ENCODE measurements at places on chromosomes 13 and 19.

DNA sequence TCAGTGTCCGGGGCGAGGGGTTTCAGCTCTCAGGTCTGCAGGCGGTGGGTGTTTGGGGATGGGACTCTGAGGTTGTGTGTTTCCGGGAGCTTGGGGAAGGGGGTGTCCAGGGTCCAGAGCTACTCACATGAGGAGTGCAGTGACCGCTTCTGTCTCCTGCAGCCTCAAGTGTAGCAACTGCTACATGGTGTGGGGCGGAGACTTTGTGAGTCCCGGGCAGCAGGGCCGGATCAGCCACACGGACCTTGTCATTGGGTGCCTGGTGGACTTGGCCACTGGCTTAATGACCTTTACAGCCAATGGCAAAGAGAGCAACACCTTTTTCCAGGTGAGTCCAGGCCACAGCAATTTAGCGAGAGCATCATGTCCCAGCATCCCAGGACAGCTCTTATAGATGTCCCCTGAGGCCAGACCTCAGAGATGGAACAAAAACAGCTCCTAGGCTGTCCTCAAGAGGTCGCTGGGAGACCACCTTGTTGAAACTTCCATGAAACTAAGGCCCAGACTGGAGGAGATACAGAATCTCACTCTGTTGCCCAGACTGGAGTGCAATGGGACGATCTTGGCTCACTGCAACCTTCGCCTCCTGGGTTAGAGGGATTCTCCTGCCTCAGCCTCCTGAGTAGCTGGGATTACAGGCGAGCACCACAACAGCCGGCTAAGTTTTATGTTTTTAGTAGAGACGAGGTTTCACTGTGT, 44.9 kb downstream of the RYR1 start:
- DNase-seq, result no peak

DNA sequence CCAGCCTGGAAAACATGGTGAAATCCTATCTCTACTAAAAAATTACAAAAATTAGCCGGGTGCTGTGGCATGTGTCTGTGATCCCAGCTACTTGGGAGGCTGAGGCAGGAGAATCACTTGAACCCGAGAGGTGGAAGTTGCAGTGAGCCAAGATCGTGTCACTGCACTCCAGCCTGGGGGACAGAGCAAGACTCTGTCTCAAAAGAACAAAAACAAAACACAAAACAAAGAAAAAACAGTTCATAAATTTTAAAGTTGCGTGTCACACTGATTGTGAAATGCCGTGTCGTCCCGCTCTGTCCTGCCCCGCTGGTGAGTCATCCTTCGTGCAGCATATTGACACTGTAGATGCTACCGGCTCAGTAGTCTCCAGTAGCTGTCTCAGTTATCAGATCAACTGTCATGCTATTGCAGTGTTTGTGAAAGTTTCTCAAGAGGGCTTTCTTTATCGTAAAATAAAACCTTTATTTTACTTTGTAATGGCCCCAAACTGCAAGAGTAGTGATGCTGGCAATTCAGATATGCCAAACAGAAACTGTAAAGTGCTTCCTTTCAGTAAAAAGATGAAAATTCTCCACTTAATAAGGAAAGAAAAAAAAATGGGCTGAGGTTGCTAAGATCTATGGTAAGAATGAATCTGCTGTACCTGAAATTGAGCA, 36.4 kb upstream of the IGFL1 start:
- no peak for DNase-seq

DNA sequence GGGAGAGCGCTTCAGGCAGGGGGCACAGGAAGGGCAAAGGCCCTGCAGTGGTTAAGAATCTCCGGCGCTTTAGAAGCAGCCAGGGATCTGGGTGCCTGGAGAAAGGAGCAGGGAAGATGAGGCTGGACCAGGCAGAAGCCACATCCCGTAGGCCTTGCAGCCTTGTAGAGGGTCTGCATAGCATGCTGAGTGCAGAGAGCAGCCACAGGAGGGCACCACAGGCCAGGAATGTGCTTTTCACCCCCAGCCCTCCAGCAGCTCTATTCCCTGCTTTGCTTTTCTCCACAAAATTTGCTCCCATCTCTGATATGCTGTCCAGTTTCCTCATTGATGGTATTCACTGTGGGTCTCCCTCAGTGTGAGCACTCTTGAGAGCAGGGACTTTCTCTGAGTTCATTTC, 5.7 kb downstream of the WDR62 start:
- DNase-seq, result no peak

DNA sequence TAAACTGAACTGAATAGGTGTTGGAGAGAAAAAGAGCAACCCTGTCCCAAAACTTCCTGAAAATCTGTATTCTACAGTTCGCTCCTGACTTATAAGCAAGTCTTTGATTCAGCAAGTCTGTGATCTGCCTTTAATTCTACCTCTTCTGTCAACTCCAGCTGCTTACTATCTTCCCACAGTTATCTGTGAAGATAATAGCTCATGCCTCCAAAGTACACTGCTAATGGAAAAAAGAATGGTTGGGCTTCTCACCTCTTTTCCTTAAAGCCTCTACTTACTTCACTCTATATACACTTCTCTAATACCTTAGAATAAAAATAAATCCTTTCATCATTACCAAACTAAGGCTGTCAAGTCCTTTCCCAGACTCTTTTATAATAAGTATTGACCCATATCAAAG, 391.5 kb upstream of the MIR17HG start:
- DNase-seq, result no peak

- no peak for DNase-seq
These were observed 279.7 kb downstream of the FGF14 start for GRCh38 chr13:102122147-102122546.

DNA sequence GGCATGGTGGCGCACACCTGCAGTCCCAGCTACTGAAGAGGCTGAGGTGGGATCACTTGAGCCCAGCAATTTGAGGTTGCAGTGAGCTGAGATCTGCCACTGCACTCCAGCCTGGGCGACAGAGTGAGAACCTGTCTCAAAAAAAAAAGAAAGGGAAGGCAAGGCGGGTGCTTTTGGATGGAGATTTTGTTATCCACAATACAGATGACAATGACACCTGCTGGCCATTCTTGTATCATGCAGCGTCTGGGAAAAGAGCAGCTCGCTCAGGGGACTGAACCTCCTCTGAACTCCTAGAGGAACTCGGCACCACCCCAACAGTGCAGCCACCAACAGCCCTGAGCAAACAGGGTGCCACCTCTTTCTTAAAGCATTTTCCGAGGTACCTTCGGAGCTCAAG, 22.8 kb downstream of the HAUS8 start:
- DNase-seq, result no peak

DNA sequence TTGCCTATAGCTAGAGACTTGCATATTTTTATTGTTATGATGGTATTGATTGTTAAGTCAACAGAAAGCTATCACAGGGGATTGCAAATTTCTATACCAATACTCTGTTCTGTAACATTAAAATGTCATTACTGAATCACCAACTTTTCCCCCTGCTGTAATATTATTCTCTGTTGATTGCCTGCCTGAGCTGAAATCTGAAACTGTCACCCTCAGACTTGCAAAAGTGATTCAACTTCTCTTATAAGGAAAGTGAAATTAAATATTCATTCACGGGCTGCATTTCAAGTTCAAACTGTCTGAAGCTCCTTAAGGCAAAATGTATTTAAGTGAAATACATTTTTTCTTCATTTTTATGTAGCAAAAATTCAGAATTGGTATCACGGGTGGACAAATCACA, 723.2 kb downstream of the PCDH9 start:
- no peak for DNase-seq

DNA sequence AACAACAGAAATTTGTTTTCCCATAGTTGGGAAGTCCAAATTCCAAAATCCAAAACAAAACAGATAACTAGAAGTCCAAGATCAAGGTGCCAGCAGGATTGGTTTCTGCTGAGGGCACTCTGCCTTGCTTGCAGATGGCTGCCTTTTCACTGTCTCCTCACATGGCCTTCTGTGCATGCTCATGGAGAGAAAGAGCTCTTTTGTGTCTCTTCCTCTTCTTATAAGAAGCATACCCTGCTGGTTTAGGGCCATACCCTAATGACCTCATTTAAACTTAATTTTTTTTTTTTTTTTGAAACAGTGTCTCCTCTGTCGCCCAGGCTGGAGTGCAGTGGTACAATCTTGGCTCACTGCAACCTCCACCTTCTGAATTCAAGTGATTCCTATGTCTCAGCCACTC, 1974.1 kb upstream of the PCDH20 start:
- DNase-seq, result no peak

DNA sequence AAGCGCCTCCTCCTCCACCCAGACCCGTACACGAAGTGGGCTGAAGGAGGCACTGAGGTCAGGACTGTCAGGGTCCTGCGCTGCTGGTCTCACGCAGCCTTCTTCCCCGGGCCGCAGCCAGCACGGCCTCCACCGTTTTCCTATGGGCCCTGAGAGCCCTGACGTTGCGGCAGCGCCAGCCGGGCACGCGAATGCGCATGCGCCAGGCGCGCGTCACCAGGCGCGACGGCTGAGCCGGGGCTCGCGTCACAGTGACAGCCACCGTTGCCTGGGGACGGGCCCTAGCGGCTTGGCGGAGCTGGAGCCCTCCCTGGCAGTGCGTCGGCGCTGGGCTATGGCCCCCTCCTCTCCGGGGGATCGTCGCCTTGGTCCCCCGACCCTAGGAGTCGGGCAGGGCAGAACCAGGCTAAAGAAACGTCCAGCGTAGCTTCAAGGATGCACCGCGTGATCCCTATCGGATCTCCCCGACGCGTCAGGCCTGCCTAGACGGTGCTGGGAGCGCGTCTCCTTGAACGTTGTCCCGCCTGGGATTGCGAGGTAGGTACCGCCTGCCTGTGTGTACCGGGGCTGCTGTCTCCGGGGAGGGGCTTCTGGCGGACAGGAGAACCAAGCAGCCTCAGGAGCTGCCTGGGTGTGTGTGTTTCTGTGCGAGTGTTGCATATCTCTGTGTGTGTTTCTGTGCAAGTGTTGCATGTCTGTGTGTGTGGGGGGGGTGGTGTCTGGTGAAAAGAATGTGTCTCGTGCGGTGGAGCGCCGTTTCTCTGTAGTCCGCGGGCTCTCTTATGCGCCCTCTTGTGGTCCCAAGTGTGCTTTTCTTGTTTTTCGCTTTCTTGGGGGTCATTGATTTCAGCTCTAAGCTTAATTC, 43.2 kb downstream of the ZNF571 start:
- DNase-seq, result no peak

- no peak for DNase-seq
These were observed 15.0 kb downstream of the NUFIP1 start for GRCh38 chr13:44974056-44974793.

DNA sequence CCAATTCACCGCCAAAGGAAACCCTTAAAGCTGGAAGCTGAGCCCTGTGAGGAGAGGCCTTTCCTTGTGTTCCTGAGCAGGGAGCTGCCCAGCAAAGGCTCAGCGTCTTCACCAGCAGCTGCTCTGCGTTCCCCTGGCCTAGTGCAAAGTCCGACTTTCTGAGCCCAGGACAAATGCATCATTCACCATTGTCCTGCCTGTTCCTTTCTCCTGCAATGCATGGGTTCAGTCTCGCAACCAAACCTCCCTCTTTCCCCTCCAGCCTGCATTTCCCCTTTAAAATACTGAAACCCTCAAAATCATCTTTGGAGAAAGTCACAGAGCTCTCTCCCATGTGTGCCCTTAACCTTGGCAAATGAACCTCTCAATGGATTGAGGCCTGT, 12.9 kb upstream of the TMEM255B start:
- DNase-seq, result no peak

DNA sequence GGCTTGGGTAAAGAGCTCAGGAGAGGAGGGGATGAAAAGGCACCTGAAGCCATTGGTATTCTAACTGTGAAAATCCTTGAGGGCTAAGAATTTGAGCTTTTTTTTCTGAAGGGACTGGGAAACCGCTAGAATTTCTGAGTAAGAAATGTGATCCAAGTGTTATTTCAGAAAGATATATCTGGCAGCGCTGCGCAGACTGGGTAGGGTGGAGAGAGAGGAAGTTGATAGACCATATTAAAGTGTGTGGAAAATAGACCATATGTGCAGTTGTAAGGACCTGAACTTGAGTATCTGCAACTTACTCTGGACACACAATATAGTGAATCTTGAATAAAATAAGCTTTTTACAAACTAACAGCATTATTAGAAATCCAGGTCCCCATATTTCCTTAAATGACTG, 427.4 kb downstream of the NDFIP2 start:
- DNase-seq, result no peak

- DNase-seq, result no peak
These were observed 4.3 kb downstream of the FOSB start for GRCh38 chr19:45471931-45472562.

DNA sequence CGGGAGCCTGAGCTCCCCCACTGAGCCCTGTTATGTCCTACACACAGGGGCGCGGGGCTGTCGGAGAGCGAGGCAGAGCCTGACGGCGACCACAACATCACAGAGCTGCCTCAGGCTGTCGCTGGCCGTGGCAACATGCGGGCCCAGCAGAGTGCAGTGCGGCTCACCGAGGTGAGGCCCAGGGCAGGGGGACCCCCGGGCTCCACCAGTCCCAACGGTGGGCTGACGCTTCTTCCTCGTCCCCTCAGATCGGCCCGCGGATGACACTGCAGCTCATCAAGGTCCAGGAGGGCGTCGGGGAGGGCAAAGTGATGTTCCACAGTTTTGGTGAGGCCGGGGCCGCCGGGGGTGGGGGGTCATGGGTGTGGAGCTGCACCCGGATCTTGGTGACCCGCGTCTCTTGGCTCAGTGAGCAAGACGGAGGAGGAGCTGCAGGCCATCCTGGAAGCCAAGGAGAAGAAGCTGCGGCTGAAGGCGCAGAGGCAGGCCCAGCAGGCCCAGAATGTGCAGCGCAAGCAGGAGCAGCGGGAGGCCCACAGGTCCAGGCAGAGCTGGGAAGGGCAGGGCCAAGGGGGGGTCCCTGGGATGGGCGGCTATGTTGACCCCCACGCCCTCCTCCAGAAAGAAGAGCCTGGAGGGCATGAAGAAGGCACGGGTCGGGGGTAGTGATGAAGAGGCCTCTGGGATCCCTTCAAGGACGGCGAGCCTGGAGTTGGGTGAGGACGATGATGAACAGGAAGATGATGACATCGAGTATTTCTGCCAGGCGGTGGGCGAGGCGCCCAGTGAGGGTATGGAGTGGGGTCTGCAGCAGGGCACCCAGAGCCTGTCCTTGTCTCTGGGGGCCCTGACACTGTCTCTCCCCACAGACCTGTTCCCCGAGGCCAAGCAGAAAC, 1.2 kb upstream of the P2RY11 start:
- no peak for DNase-seq

DNA sequence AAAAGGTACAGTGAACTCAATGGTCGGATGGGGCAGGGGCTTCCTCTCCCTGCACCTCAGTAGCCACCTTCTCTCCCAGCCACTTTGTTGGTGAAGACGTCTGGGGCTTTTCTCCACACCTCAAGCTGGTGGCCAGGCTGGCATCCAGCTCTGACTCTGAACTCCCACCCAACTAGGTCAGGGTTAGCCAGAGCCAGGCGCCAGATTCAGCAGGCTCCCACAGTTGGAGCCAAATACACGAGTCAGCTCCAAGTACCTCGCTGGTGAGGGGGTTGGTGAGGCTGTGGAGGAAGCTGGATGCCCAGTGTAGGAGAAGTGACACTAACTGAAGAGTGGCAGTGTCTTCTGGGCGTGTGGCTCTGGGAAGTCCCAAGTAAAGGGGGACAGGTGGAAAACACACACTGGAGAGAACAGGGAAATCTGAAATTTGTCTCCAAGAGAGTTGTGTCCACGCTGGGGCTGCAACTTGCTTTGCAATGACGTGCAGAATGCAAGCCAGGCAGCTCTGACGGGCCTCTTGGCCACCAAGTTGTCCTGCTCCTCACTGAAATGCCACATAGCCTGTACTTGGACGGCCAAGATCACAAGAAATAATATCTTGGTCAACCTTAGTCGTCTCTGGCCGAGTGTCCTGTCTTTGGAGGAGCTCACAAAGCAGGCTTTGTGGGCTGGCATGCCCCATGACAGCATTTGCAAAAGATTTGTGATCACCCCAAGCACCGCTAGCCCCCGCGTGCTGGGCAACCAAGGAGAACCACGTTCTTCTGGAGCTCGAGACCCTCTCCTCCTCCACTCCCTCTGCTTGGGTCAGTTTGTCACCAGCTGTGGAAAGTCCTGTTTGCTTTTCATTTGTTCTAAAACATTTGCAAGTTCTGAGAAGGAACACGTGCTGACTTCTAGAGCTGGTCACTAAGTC, 18.1 kb downstream of the SLC7A1 start:
- no peak for DNase-seq
